ENCODE measurements at places on chromosomes 1 and 21.

DNA sequence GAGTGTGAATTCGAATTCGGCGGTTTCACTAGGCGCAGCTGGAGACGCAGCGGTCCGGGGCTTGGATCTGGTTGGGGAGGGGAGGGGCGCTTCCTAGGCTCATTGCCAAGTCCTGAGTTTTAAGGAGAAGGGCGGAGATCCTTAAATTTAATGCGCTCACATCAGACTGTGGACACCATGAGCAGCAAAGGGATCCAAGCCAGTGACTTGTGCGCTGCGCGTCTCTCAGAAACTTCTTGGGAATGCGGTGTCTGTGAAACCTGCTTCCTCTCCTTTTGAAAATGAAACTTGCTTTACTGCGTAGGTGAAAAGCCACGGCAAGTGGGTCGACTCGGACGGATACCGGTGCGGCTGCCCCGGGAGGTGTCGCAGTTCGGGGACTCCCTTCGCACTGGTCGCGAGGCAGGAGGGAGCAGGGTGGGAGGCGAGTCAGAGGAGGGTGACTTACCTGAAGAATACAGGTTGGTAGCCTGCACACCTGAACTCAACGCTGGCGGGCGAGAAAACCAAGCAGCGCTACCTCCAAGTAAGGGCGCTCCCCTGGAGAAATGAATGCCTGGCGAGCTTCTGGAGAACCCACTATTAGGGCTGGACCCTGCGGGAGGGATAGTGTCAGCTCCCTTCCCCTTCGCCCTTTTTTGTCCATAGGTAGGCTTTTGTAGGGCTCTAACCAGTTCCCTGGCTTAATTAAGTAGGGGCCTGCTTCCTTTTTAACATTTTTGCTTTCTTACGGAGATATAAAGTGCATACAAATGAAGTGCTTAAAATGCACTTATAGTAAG lies 992 bp downstream of the TENT5C start:
- DNase-seq = peak; percentile 54

GRCh38 chr1:55718758-55719671 lies 503.9 kb upstream of the USP24 start:
- peak; percentile 93 for DNase-seq

DNA sequence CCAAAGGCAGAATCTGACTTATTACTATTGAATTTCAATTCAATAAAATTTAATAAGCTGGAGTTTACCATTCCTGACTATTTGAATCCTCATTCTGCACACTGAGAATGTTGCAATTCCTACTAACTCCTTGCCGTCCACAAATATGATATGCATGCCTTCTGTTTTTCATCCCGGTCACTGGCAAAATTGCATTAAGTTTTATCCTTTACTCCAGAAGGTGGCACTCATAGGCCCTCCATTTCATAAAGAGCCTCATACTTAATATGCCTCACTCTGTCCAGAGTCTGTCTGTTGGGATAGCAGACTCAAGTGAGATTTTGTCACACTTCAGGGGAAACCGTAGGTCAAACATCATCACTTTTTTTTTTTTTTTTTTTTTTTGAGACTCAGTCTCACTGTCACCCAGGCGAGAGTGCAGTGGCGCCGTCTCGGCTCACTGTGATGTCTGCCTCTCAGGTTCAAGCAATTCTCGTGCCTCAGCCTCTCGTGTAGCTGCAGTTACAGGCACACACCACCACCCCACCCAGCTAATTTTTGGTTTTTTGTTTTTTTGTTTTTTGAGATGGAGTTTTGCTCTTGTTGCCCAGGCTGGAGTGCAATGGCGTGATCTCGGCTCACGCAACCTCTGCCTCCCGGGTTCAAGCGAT lies 27.3 kb downstream of the F11R start:
- DNase-seq = peak; percentile 78

DNA sequence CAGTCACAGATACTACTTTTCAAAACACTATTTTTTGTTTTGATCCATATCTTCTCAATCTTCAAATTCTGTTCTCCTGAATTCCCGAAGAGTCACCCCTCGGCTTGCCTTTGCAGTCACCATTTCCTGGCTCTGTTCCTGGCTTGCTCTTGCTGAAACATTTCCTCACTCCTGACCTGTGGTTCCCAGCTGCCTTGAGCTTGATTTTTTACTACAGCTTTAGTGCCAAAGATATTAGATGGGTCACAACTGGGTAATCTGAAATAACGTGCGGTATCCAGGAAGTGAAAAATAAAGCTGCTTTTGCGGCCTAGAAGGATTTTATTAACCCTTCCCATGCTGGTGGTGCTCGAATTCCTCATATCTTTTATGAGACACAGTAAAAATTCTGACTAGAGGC lies 318.8 kb downstream of the PCP4 start:
- no peak for DNase-seq

DNA sequence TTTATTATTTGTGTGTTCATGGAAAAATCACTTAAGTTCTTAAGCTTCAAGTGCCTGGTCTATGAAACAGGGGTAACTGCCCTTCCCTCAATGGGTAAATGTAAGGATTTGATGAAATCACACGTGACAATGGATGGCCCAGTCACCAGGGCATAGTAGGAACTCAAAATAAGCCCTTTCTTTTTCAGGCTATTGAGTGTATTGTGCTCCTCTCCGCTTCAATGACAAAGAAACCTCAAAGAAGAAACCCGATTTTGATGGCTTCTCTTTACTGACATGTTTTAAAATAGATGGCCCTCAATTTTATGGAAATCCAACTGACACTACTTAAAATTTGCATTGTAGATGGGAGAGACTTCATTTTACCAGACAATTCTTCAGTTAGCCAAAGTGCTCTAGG lies 543.5 kb downstream of the OMA1 start:
- no peak for DNase-seq

GRCh38 chr1:64505944-64506655 lies 36.2 kb downstream of the CACHD1 start:
- DNase-seq = peak; percentile 54

DNA sequence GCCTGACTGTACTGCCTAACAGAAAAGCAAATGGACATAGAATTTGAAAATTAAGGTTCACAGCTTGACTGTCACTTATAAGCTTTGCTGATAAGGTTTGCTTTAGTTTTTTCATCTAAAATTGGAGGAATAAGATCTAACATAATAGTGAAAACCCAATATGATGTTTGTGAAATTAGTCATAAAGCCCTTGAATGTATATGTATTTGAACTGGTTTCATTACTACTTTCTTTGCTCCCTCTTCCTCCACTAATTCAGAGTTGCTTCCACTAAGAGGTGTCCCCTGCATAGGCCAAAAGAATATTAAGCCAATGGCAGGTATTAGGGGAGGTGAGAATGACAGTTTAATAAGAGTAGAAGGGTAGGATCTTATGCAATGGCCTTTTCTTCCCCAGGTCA lies 10.5 kb downstream of the PRPF38A start:
- DNase-seq = no peak

DNA sequence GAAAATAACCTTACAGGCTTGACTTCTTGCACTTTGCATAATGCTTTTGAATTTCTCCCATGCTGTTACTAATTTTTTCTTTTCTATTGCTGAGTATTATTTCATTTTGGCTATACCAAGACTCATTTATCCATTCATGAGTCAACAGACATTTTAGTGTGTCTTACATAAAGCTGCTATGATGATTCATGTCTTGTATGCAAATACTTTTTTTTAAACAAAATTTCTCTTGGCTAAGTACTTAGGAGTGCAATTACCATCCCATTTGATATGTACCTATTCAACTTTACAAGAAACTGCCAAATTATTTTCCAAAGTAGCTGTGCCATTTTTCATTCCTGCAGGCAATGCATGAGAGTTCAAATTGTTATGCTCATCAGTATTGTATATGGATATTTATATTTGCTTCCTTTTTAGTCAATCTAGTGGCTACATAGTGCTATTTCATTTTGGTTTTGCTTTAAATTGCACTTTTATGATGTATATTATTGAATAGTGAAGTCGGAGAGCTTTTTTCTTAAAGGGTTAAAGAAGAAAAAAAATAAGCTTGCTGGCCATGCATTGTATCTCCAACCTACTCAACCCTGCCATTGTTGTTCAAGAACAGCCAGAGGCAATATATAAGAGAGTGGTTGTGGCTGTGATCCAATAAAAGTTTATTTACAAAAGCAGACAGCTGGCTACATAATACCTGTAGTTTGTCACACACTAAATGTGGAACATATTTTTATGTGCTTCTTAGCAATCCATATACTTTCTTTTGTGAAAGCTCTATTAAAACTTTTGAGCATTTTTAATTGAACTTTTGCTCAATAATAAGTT lies 862.8 kb downstream of the KCNT2 start:
- DNase-seq = peak; percentile 33

DNA sequence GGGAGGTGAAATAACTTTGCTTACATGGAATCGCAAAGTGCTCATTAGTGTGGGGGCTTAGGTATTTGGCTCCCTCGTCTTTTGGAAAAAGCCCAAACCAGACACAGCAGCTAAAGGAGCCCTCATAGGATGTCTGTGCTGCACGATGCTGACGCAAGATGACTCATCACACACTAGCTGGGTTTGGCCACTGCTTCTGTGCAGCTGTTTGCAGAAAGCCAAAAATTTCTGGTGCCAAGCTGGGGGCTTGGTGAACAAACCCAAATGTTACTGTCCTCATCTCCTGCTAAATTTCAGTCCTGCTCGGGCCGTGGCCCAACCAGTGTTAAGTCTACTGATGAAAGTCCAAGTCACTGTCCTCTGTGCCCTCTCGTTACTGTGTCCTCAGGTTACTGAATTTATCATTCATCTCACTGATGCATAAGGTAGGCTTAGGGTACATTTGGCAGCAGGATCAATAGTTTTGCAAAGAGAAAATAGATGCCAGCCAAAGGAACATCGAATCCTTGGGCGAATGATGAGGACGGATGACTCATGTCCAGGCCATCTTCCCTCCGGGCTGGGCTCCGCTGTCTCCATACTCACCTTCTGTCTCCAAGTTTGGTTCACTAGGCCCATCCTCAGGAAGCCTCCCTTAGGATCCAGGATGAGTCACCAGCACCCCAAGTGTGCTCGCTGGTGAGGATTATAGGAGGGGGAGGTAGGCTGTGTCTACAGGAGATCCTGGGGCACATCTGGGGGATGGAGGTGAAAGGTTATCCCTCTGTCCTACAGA lies 177.7 kb downstream of the ADSS2 start:
- DNase-seq = peak; percentile 96

DNA sequence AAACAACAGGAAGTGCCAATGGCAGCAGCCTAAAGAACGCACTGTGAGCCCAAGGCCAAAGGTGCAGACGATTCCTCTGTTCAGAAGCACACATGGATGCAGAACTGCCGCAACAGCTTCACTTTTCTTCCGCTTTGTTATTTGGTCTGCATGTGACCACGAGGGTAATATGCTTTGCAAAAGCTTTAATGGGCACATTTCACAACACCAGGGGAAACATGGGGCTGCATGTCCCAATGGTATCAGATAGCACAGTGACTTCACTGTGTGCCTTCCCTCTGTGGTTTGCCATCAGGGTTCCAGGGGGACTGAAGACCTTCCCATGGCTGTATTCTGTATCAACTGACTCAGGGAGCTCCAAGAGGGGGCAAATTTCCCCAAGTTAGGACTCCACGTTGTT lies 28.3 kb downstream of the THAP3 start:
- no peak for DNase-seq

DNA sequence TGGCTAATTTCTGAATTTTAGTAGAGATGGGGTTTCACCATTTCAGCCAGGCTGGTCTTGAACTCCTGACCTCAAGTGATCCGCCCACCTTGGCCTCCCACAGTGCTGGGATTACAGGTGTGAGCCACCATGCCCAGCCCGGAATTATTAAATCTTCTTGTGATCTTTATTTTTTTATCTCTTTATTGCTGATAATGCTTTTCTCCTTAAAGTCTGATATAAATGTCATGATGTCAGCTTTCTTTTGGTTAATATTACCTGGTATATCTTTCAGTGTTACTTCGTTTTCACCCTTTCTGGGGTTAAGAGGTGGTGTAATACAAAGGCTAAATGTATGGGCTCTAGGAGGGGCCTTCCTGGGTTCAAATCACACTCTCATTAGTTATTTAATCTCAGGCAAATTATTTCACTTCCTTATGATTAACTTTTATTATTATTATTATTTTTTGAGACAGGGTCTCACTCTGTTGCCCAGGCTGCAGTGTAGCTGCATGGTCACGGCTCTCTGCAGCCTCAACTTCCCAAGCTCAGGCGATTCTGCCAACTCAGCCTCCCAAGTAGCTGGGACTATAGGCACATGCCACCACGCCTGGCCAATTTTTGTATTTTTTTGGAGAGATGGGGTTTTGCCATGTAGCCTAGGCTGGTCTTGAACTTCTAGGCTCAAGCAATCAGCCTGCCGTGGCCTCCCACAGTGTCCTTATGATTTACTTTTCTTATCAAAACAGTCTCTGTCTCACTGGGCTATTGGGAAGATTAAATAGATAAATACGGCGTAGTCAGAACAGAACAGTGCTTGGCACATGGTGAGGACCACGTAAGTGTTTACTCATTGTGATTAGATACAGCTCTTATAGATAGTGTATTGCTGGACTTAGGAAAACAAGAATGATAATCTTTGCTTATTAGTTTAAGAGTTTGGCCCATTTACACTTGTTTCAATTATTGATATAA lies 216.5 kb downstream of the URB2 start:
- DNase-seq = no peak

DNA sequence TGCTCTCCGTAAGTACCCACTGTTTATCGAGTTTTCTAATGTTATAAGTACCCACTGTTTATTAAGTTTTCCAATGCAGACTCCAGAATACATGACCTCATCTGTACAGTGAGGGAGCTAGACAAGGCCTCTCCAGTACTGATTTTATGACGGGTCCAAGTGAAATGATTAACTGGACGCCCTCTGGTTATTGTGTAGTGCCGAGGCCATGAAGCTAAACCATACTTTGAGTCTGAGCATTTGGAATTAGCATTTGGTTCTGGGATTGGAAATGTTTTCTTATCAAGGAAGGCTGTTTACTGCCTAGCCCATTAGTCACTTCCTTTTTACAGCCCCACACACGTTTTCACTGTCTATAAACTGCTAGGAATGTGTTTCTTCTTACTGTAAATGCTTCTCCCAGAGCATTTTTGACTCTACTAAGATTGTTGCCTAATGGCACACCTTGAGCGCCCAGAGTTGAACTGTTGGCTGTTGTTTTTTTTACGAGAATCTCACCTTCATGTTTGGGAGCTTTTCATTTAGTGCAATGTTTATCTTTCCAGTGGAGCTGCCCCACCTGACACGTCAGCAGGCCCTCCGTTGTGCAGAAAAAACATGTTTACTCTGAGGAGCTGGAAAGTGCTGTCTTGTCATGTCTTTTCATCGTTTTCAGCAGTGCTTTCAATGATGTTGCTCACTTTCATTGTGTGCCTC lies 26.9 kb downstream of the SPATA46 start:
- DNase-seq = peak; percentile 80

GRCh38 chr1:13583595-13583965 lies at the start of gene PDPN:
TSS of gene PDPN (plus strand) at chr1:13583832. CDS start at chr1:13584034, 202 bp downstream.
- DNase-seq = no peak

- no peak for DNase-seq
These were observed 71.7 kb upstream of the HMGB4 start for GRCh38 chr1:33792216-33792615.

GRCh38 chr1:217482356-217483102 lies 148.4 kb downstream of the GPATCH2 start:
- DNase-seq = peak; percentile 88

DNA sequence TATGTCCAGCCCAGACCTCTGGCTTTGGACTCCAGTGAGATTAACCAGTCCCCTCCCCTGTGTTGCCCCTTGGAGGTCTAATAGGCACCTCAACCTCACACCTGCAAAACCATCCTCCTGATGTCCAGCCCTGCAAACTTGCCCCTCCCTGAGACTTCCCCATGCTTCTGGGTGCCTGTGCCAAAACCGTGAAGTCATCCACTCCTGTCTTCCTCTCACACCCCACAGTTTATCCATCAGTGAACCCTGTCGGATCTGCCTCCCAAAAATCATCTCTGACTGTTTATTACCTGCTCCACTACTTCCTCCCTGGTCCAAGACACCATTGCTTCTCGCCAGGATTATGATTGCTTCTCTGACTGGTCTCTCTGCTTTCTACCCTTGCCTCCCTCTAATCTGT lies 31.7 kb upstream of the PADI1 start:
- DNase-seq = no peak

Measured in PC-3 (cell line).